Activated CD8-positive, alpha-beta T cell treated with anti-CD3 and anti-CD28 coated beads, Interleukin-2, amount 10 ng/mL, durations not matched to agents 7 days and 5 days (primary cell): ENCODE measurements at places on chromosomes 7 and 10. TPM values are rescaled to one million over a fixed set of nuclear protein-coding genes. Genes with fewer than 3 reads are reported as not detected.

COL13A1 gene
- total RNA-seq: not detected

RBM20 gene
- total RNA-seq: 0.03 TPM

NYAP1 gene
- total RNA-seq: not detected

TAS2R5 gene
- 0.63 TPM for total RNA-seq

ADIRF gene
- total RNA-seq: not detected

VIPR2 gene
- total RNA-seq: not detected

AOAH gene
- 17.7 TPM for total RNA-seq

PIK3CG gene
- 53.1 TPM for total RNA-seq

PALD1 gene
- 6.2 TPM for total RNA-seq

SPAM1 gene
- not detected for total RNA-seq

ZNF488 gene
- not detected for total RNA-seq

CLRN3 gene
- total RNA-seq: not detected

BAMBI gene
- not detected for total RNA-seq

PLAC9 gene
- total RNA-seq: not detected

NRP1 gene
- 0.23 TPM for total RNA-seq

GRM3 gene
- total RNA-seq: not detected

TRPV5 gene
- total RNA-seq: not detected

SLC13A1 gene
- total RNA-seq: not detected

PAX2 gene
- not detected for total RNA-seq

UCMA gene
- total RNA-seq: not detected

RAB18 gene
- total RNA-seq: 65.6 TPM

C10orf105 gene
- total RNA-seq: 1.1 TPM

INMT gene
- total RNA-seq: not detected

SLC26A3 gene
- not detected for total RNA-seq

GCK gene
- total RNA-seq: not detected

PURB gene
- 28.0 TPM for total RNA-seq

EPO gene
- not detected for total RNA-seq

POLR3A gene
- 17.0 TPM for total RNA-seq

GPRIN2 gene
- not detected for total RNA-seq

GHRHR gene
- total RNA-seq: not detected

OR2A2 gene
- not detected for total RNA-seq

SMKR1 gene
- 1.6 TPM for total RNA-seq

SRGN gene
- total RNA-seq: 166 TPM

ATOH7 gene
- not detected for total RNA-seq

TMEM72 gene
- total RNA-seq: not detected

HOXA4 gene
- total RNA-seq: not detected

HABP2 gene
- total RNA-seq: not detected

TMEM140 gene
- 12.6 TPM for total RNA-seq

CFAP58 gene
- 0.47 TPM for total RNA-seq

NCF1 gene
- total RNA-seq: 3.0 TPM

DBNL gene
- 165 TPM for total RNA-seq

MINDY4 gene
- total RNA-seq: 1.5 TPM

FGFR2 gene
- total RNA-seq: not detected

TAX1BP1 gene
- total RNA-seq: 53.9 TPM

CRYGN gene
- 0.34 TPM for total RNA-seq

SLC13A4 gene
- total RNA-seq: not detected

PNPLA8 gene
- 13.0 TPM for total RNA-seq

EPHB6 gene
- 7.0 TPM for total RNA-seq

SSMEM1 gene
- not detected for total RNA-seq

RGR gene
- total RNA-seq: not detected

LRRC17 gene
- not detected for total RNA-seq

TEX36 gene
- not detected for total RNA-seq

CNTNAP2 gene
- not detected for total RNA-seq

PRPF18 gene
- total RNA-seq: 22.9 TPM

HHEX gene
- total RNA-seq: 0.13 TPM
